CD4-positive, alpha-beta T cell treated with Interleukin-10 for 1 hour (primary cell): ENCODE measurements at places on chromosomes 2 and 18.

GRCh38 chr2:230602562-230603230, 109.9 kb upstream of the CAB39 start:
- DNase-seq, result peak; percentile 77

DNA sequence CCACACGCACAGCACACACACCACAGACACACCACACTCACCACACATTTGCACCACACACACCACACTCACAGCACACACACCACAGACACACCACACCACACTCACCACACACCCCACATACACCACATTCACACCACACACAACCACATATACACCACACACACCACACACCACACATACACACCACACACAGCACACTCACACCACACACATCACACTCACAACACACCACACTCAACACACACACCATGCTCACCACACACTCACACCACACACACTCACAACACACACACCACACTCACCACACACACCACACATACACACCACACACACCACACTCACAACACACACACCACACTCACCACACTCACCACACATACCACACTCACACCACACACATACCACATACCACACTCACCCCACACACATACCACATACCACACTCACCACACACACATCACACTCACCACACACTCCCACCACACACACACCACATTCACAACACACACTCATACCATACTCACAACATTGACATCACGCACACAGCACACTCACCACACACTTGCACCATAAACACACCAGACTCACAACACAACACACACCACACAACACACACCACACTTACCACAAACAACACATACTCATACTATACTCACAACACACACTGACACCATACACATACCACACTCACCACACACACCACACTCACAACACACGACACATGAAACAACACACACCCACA, 60.0 kb downstream of the SDC1 start:
- DNase-seq, result no peak

DNA sequence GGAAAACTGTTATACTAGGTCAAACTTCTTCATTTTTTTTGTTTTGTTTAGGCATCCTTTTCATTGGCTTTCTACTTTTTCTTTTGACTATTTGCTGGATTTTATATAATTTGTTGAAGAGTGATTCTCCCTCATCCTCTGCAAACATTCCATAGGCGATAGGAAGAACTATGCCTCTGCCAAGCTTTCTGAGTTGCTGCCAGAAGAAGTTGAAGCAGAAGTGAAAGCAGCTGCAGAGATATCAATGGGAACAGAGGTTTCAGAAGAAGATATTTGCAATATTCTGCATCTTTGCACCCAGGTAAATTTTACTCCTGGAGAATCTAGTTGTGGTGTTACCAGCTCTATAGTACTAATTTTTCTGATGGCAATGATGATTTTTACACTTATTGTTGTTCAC, 25.4 kb downstream of the NOP58 start:
- DNase-seq, result no peak

- DNase-seq, result no peak
Observed at GRCh38 chr2:133817680-133818566, 249.7 kb upstream of the NCKAP5 start.

DNA sequence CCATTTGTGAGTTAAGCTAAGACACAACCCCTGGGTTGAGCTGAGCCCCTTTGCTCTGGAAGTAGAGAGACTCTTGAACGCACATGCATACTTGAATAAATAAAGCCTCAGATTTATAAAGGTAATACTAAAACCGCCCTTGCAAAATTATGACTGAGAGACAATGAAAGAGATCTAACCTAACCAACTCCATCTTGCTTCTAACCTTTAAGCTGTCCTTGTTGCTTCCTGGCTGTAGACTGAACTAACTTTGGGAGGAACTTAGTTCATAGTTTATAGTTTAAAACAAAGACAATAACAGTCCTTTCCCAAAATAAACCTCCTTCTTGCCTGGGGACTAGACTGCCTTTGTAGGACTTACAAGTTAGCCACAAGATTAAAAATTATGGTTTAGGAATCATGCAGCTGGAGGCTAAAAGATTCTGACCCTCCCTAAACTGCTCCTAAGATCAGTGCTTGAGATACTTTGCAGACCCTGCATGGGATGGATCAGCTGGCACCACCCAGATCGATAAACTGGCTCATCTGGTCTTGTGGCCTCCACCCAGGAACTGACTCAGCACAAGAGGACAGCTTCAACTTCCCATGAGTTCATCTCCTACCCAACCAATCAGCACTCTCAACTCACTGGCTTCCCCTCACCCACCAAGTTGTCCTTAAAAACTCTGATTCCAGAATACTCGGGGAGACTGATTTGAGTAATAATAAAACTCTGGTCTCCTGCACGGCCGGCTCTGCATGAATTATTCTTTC, 240.2 kb upstream of the SLC14A2 start:
- no peak for DNase-seq

- DNase-seq, result no peak
Observed at GRCh38 chr2:61785583-61785982, 68.3 kb downstream of the FAM161A start.

- no peak for DNase-seq
Observed at GRCh38 chr2:224941960-224942359, 100.3 kb downstream of the DOCK10 start.

GRCh38 chr2:11342551-11343367, 1.7 kb downstream of the ROCK2 start:
- DNase-seq, result no peak

- DNase-seq, result no peak
Observed at GRCh38 chr2:146677280-146677679, 1167.5 kb upstream of the ACVR2A start.

- DNase-seq, result no peak
Observed at GRCh38 chr18:61173554-61173953, 159.7 kb upstream of the CDH20 start.

- DNase-seq, result no peak
Observed at GRCh38 chr2:38966678-38967077, 77.0 kb downstream of the ARHGEF33 start.

DNA sequence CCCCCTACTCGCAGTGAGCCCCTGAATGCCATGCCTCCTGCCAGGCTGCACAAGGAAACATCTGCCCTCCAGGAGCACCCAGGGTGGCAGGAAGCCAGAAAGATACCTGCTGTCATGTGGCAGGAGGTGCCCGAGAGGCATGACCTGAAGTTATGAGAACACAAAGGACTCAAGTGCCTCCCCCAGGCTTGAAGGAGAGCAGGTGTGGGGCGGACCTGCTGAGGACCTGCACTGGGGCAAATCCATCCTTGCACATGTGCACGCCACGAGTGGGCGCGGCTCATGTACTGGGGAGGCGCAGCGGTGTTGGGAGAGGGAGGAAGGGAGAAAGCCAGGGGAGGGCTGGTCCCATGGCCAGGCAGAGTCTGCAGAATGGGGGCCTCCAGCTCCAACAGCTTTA, 26.9 kb downstream of the SDC1 start:
- no peak for DNase-seq

DNA sequence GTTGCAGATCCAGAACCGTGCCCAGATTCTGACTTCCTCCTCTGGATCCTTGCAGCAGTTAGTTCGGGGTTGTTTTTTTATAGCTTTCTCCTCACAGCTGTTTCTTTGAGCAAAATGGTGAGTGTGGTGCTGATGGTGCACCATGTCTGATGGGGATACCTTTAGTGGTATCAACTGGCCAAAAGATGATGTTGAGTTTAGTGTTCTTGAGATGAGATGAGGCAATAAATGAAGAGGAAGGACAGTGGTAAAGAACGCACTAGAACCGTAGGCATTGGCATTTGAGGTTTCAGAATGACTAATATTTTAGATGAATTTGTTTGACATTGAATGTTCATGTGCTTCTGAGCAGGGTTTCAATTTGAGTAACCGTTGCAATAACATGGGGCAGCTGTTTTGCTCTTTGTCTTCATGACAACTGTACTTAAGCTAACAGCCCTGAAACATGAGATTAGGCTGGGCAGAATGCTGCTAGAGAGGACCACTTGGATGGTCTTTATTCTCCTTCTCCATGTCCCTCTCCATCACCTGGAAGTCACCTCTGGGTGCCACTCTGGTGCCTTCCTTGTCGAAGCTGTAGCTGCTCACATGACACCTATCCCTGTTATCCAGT, 3.9 kb downstream of the CTLA4 start:
- DNase-seq, result peak; percentile 40

DNA sequence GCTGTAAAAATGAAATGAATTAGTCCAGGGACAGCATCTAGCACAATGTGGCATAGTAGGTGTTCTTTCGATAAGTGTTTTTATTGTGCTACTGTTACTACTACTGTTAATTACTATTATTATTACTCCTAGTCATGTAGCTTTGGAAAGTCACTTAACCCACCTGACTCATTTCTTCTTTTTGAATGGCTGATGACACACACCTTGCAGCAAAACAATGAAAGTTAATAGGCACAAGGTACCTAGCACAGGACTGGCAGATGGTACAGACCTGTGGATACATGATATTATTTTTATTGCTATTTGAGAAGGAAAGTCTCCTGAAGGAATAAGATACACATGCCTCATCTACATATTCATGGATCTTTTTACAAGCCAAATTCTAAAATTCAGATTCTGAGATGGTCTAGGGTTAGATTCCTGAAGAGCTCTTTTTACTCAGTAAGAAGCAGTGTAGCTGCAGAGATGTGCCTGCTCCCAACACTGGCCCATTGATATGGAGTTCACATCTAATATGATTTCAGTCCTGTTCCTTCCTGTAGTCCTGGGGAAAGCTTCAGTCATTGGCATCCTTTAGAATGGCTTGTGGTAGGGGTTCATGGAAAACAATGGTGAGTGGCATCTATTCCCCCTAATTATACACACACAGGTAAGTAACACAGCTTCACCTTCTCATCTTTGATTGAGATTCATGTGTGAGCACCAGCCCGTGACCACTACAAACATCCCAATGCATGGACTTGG, 7.9 kb upstream of the ERMN start:
- DNase-seq, result no peak

DNA sequence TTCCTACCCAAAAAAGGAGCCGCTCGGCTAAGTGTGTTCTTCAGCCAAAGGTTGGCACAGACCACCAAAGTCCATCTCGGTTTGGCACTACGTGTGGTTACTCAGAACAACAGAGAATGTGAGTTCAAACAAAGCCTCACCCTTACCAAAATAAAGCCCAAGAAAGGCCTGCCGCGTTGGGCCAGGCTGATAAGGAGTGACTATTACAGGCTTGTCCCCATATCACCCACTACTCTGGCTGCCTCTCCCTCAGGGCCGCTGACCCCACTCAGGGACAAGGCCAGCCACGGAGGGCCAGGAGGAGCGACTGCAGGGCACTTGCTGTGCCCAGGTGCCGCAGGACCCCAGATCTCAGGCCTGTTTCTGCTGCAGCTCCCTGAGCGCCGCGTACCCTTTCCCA, 13.8 kb downstream of the HS1BP3 start:
- no peak for DNase-seq

- peak; percentile 69 for DNase-seq
Observed at GRCh38 chr2:135742325-135742757, 686 bp downstream of the UBXN4 start.

DNA sequence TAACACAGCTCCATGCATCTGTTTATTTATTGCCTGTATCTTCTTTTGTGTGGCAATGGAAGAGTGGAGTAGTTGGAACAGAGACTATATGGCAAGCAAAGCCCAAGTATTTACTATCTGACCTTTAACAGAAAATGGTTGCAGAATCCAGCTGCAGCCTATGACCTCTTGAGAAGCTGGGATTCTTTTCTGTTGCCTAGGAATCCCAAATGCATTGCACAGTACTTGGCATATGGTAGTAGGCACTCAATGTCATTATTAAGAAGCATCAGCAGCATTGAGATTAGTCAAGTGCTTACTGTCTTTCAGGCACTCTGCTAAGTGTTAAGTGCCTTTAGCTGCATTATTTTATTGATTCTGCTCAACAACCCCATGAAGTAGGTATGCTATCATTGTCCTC, 331.6 kb downstream of the CCDC85A start:
- DNase-seq, result no peak

DNA sequence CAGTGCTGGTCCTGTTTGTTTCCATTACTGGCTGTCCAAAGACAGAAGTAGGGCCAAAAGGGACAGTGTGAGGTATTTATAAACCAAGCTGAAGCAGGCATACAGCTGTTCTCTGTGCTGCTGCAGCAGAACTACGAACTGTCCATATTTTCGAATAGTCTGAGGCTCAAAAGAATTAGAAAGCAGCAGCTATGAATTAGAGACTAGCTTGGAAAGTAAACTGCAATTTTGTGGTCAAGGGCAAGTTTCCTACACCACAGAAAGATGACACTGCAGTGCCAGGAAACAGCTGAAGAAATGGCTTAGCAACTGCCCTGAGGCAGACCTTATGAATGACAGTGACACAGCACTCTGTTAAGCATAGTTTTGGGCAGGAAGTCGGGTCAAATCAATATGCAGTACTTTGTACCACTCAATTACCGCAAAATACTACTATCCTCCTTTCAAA, 125.3 kb downstream of the TMEM131 start:
- peak; percentile 44 for DNase-seq

GRCh38 chr2:3294493-3294892, 83.1 kb downstream of the EIPR1 start:
- DNase-seq, result no peak

DNA sequence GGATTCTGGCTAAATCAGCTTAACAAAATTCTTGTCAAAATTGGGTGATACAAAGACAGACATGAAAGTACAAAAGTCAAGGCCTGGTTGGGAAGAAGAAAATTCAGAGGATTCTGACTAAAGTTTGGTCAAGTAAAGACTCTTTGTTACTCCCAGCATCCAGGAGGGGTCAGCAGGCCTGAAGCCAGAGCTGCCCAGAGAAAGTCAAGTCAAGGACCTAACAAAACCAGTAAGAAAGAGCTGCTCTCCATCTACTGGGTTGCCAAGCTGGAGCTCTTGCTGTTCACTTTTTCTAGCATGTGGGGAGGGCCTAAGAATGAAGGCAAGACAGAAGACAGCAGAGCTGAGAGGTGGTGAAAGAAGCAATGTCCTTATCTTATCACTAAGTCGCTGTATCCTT, 143.3 kb downstream of the C1D start:
- no peak for DNase-seq

- DNase-seq, result no peak
Observed at GRCh38 chr2:40027968-40028367, 248.9 kb upstream of the THUMPD2 start.

DNA sequence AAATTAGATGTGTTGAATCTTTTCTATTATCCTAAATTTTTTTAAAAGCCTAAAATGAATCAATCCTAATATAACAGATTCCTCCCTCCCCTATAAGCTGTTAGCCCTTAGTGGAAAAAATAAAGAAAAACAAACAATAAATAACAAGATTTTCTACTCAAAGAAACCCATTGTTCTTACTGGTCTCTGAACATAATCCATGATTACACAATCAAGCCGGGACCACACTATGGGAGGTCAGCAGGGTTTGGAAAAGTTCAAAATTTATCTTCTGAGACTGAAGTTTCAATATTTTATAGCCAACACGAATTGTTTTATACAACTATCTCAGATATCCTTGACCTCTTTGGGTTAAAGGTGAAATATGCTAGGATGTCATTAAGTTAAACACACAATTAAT, 57.9 kb downstream of the DPP4 start:
- no peak for DNase-seq

GRCh38 chr2:171412571-171413175, 21.1 kb downstream of the METTL8 start:
- no peak for DNase-seq
